ENCODE measurements at places on chromosomes 12 and 14.

- no peak for DNase-seq
These were observed 4.2 kb upstream of the LRR1 start for GRCh38 chr14:49594347-49595091.

GRCh38 chr12:15546102-15546701 is 223.9 kb downstream of the PTPRO start:
- no peak for DNase-seq

GRCh38 chr12:57459055-57459749 is 383 bp upstream of the GLI1 start:
- peak; percentile 92 for DNase-seq

DNA sequence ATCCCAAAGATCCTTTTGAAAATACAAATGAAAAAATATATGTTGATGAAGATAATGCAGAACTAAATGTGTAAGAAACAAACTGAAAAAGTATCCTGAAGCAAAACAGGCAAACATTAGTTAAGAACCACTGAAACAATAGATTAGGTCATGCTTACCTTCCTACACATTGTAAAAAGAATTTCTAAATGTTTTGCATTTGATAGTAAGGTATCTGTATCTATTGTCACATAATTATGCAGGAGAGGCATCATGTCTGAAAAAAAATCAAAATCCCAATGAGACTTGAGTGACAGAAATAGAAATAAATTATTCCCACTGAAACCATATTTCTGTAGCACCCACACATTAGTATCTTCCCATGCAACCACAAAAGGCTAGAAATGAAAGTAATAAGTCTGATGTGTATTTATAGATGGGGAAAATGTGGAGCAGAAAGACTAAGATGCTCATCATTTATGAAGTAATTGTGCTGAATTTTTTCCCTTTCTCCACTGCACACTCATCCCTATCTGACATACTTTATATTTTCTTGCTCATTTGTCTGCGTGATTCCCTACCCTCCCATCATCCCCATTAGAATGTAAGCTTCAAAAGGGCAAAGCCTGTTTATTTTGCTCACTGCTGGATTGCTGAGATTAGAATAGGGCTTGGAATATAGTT is 43.5 kb downstream of the IPO8 start:
- DNase-seq = no peak

DNA sequence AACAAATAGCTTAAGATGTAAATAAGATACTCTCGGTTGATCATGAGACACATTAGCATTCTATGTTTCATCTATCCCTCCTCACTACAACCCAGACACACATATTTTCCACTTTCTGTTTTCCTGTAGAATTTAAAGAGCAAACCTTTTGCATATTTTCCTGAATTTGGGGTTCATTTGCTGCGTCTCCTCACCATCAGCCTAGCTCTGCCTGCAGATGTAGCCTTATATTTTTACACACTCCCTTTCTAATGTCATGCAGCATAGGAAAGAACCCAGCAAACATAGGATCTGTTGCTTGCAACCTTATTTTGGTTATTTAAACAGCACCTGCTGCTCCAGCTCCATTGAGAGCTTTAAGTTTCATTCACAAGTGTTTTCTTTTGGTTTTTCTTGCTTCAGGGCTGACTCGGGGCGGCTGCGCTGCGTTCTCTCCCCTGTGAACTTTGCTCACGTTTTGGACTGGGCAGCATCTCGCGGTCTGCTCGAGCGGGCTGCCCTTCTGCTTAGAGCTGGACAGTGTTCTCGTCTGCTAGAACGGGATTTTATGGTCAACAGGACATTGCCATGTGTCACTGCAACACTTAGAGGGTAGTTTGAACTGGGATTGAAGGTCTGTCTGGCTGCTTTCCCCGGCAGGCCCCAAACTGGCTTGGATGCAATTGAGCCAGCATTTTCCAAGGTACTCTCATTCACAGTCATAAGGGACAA is 57.8 kb upstream of the VRK1 start:
- no peak for DNase-seq

- DNase-seq = no peak
These were observed 51.3 kb downstream of the FAM222A start for GRCh38 chr12:109764776-109765445.

GRCh38 chr14:33918256-33918655 is 32.6 kb downstream of the EGLN3 start:
- DNase-seq = no peak

GRCh38 chr12:54041097-54041690 is 8.3 kb downstream of the HOXC5 start:
- no peak for DNase-seq

GRCh38 chr14:96894966-96895365 is 97.8 kb downstream of the VRK1 start:
- no peak for DNase-seq

DNA sequence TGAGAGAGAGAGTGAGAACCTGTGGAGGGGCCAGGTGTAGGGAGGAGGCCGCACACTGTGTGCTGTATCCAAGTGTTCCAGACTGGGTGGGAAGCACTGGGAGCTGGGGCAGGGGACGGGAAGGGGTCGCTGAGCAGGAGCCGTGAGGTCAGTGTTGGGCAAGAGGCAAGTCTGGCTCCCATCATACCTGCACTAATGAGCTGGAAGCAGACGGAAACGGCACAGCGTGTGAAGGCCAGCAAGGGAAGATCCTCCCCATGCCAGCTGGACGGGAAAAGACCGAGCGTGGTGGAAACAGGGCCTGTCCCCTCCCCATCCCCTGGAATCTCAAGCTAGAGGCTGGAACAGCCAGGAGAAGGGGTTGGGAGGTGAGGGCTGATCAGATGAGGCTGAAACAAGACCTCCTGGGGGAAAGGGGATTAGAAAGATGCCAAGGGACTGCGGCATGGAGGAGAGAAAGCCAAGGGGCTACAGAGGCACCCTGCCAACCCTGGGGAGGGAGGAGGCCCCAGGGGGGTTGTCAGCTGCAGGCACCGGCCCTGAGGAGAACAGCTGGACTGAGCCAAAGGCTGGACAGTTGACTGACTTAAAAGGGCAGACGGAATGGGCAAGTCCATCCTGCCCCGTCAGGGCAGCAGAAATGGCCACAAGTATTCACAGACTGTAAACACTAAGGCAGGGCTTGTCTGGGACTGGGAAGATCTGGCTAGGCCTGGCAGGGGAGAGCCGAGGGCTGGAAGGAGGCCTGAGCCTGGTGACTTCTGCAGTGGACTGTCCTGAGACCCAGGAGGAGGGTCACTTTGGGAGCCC is 19.0 kb upstream of the LTBP2 start:
- no peak for DNase-seq

- peak; percentile 56 for DNase-seq
These were observed 2.7 kb downstream of the CMTM5 start for GRCh38 chr14:23379366-23380196.

GRCh38 chr14:56153267-56153666 is 35.1 kb downstream of the PELI2 start:
- DNase-seq = no peak

DNA sequence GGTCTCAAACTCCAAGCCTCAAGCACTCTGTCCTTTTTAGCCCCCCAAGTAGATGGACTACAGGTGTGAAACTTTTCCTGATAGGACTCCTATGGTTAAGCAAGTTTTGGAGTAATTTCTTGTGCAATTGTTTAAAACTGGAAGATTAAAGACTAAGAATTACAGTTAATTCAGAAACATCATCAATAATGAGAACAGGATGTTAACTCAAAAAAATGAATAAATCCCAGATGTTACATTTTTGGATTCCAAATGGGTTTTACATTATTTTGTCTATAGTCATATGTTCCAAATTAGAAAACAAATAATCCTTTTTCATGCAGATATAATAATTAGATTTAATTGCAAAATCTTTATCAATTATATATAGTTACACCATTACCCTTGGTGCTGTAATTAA is 24.4 kb upstream of the KITLG start:
- DNase-seq = no peak

GRCh38 chr12:442235-442884 is 17.4 kb upstream of the B4GALNT3 start:
- DNase-seq = peak; percentile 36

GRCh38 chr14:74244115-74244514 is 4.9 kb downstream of the VSX2 start:
- DNase-seq = no peak

- no peak for DNase-seq
These were observed 151.4 kb upstream of the MDGA2 start for GRCh38 chr14:47826809-47827208.

GRCh38 chr12:30166006-30166795 is 382.5 kb upstream of the TMTC1 start:
- DNase-seq = no peak

DNA sequence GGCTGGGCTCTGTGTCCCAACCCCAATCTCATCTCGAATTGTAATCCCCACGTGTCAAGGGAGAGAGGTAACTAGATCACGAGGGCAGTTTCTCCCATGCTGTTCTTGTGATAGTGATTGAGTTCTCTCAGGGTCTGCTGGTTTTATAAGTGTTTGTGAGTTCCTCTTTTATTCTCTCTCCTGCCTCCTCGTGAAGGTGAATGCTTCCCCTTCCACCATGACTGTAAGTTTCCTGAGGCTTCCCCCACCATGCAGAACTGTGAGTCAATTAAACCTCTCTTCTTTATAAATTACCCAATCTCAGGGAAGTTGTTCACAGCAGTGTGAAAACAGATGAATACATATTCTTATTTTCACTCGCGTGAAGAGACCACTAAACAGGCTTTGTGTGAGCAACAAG is 148.2 kb downstream of the TMEM30B start:
- no peak for DNase-seq

GRCh38 chr12:9378430-9378835 is 170.2 kb upstream of the PZP start:
- no peak for DNase-seq

DNA sequence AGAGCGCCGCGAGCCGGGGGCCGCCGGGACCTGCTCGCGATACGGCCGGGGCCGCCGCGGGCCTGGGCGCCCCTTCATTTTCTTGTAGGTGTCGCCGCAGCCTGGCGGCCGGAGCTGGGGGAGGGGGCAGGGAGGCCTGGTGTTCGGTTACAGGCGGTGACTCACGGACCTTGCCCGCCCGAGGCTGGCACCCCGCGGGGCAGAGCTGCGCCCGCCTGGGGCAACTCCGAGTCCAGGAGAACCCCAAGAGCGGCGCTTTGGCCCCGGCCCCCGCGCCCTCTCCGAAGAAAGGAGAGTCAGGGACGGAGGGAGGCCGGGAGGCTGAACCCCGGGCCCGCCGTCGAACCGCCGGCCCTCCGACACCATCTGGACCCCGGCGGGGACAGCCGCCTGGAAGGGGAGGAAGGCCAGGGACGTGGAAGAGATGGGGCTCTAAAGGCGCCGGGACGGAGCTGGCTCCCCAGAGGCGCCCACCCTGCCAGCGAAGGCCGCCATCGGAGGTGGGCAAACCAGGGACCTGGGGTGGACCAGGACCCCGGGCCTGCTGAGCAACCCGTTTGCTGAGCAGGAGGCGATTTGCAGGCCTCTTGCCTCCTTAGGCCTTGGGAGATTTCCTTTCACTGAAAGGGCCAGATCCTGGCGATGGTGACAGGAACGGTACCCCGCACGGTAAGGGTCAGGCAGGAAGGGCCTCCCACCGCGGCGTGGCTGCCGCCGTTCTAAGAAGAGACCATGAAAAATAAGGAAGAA is 843 bp upstream of the NUAK1 start:
- no peak for DNase-seq

DNA sequence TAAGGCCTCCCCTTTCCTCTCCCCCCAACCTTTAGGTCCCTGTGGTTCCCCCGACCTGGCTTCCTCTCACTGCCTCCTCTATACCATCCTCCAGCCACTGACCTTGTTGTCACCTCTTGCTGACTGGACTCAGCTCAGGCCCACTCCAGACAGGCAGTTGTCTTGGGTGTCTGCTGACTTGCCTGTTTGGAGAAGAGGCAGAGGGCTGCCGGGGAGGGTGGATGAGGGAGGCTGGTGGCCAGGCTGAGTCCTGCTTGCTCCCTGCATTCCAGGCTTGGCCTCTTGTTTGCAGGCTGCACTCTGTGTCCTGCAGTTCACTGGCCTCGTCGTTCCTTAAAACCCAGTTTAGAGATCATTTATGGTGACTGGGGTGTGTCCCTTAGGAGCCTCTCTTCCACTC is 31.0 kb upstream of the RD3L start:
- no peak for DNase-seq

GRCh38 chr12:58764100-58764953 is 156.0 kb downstream of the LRIG3 start:
- no peak for DNase-seq

- no peak for DNase-seq
These were observed 48.6 kb downstream of the DRAM1 start for GRCh38 chr12:101925935-101926334.

DNA sequence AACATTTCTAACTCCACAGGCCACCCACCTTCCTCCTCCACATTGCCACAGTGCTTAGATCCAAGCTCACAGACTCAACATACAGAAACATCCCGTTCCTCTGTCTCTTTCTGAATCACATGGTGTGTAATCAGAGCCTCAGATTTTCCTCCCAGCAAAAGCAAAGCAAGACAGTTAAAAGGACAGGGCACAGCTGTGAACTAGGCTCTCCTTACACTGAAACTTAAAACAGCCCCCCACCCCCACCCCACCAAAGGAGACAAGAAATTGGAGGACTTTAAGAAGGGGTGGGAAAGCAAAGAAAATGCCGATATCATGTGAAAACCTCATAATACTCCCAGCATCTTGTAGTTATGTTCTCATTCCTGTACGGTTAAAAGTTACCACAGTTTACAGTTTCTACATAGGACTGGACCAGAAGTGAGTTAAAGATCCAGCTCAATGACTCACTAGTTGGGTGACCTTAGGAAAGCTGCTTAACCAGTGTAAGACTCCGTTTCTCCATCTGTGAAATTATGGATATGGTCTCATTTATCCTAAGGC is 4.8 kb downstream of the YBX3 start:
- DNase-seq = no peak

GRCh38 chr12:103269946-103270345 is 225.8 kb downstream of the C12orf42 start:
- DNase-seq = no peak

GRCh38 chr12:93311827-93312226 is 65.9 kb upstream of the NUDT4 start:
- DNase-seq = no peak
